Body of pancreas (tissue), 4 donors: ENCODE measurements at places on chromosomes 11 and 22.
A peak's percentile ranks its signal among the peaks of the same experiment; 100 is the strongest.

DNA sequence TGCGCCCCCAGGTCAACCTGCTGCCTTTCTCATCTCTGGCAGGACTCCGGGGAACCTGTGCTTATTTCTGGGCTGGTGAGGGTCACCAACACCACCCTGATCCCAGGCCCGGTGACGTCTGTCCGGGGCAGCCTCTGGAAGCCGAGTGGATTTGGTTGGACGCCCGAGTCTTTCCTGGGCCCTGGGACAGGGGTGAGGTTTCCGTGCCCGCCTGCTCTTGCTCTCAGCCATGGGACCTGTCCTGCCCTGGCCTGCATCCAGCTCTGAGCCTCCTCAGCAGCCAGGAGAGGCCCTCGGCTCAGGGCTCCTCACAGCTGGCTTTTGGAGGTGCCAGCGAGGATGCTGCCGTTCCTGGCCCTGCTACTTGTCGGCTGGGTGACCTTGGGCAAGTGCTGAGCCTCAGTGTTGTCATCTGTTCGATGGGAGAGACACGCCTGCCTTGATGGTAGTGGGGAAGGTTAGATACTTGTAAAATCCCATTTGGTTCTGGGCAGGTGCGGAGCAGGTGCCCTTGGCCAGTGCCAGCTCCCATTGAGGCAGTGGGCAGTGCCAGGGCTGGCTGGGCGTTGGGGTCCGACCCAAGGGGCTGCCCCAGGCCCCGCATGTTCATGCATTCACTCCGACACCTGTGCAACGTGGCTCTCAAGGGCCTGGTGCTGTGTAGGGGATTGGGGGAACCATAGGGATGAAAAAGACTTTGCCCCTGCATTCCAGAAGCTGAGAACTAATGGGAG, 58.9 kb upstream of the THY1 start:
- DNase-seq = peak; percentile 35

GRCh38 chr11:9672288-9672916, 8.5 kb downstream of the SWAP70 start:
- no peak for DNase-seq

DNA sequence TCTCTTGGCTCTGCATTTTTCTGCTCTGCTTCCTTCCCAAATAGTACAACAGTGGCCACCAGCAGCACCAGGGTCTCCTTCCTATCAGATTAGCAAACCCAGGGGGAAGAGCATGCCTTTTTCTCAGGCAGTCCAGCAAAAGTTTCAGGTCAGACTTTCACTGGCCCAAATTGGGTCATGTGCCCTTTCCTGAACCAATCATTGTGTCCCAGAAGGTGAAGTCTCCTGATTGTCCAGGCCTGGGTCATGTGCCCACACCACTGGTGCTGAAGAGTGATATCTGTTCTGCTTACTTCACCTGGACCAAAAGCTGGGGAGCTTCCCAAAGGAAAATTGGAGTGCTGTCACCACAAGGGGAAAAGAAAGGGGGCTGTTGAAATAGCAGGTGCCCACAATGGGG, 64.1 kb upstream of the ALX4 start:
- DNase-seq = no peak

DNA sequence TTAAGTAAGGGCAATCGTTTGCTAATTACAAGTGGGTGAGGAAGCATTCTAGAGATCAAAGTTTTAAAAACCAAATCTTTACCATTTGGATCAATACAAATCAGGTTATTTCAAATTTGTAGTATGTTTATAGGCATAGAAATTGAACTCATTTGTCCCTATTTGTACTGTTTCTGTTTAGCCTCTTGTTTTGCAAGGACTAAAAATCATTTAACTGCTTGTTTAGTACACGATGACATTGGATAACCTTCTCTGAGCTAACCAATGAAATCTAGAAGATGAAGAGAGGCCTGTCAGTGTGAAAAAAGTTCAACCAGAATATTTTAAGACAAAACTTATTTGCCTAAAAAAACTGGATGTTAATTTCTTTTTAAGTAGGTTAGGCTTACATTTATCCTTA, 40.0 kb downstream of the ZC3H12C start:
- no peak for DNase-seq

GRCh38 chr11:27291302-27291889, 71.6 kb downstream of the CCDC34 start:
- DNase-seq = no peak

DNA sequence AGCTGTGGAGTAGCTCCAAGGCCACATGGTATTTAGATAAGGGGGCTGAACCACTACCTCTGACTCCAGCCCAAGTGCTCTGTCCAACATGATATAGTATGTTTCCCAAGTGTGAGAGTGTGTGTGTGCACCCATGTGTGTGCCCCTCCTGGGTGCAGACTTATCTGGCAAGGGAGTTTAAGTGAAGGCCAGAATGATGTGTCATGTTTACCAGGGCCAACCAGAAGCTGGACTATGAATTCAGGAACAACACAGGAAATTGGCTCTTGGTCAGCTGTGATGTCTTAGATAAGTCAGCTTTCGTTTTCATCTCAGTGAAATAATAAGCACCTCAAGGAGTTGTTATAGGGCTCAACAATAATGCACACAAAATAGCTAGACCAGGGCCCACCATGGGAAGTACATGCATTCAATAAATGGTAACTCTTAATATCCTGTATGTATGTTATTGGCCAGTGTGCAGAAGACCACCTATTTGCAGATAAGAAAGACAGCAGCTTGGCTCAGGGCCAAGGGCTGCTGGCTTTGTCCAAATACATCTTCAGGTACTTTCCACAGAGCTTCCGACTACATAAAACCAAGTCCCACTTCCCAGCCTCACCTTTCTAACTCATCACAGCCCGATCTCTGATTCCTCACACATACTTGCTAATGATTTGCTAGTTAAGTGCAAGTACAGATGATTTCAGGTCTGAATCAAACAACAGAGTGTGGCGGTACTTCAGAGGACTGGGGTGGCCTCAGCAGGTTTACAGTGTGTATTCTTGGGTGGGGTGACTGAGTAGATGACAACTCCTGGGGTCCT, 120.9 kb downstream of the ME3 start:
- peak; percentile 54 for DNase-seq

- no peak for DNase-seq
Measured at GRCh38 chr22:44211256-44211945, 30.7 kb downstream of the PARVG start.

DNA sequence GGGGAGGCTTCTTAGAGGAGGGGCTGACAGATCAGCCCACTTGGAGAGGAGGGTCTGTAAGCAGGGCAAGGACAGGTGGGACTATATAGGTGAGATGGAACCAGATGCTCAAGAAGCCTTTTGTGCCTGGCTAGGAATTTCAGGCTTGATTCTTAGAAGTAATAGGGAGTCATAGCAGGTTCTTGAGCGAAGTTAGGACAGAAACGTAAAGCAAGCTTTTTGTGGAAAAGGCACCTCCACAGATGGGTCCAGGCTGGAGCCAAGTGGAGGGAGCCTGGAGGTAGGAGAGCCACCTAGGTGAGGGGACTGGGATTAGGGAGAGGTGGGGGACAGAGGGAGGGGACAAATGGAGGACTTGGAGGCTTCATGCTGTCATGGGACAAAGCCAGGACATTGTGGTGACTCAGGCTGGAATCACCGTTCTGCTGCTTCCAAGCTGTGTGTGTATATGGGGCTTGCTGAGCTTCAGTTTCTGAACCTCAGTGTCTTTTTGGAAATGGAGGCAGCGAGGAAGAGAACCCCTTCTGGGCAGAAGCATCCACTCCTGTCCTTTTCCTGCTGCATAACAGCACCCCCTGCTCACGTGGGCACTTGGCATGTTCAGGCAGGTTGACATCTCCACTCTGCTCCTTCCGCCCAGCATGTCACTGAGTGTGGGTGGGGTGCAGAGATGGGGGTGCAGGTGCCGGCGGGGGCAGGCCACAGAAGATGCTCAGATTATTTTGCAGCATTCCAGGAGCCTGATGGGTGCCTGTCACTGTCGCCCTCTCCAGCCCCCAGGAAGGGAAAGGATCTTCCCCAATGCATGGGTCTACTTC, 58.0 kb downstream of the MCM5 start:
- DNase-seq = no peak

- peak; percentile 8 for DNase-seq
Measured at GRCh38 chr11:2801711-2802388, 83.7 kb downstream of the CDKN1C start.

GRCh38 chr11:132334769-132335280, 964.4 kb downstream of the NTM start:
- DNase-seq = no peak

DNA sequence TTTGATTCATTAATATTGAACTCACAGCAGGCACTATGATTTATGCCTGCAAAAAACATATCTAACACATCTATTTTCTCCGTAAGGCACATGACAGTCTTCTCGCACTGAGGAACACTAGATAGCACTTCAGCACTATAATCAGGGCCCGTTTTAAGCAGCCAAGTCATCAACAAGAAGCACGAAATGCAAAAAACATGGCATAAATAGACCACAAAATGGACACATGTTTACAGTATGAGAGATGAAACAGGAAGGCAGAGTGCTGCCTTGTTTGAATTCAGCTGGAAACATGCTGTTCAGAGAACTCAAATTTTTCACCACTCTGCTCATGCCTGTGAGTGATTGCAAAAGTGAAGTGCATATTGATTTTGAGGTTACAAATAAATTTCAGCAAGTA, 205.8 kb upstream of the PDGFD start:
- no peak for DNase-seq

DNA sequence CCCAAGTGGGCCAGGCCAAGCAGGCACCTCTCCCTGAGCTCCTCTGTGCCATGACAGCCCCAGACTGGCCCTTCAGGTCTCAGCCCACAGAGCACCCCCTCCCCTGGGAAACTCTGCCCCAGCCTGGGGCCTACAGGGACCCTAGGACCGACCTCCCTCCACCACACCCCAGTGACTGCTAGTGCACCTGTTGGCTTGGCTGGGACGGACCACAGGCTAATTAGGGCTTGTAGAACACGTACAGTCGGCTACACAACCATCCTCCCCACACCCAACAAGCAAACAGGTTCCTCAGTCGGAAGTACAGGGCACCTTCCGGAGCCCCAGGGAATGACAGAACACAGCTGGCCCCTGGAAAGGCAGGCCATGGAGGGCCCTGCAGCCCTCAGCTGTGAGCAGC, 4.3 kb downstream of the SBF1 start:
- no peak for DNase-seq

DNA sequence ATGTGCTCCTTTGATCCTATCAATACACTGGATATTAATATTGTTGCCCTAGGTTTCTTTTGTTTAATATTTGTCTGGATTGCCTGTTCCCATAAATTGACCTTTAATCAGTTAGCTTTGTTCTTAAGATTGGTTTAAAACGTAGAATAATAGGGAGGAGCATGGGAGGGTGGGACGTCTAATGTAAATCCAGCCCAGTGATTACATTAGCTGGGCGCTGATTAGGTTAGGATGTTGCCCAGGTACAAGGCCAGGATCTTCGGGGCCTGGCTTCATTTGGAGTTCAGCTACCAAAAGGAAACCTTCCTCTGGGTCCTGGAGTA, at the start of gene SRSF8:
Gene SRSF8, plus strand, starts transcription at position 204 of the 323 bp plus-strand sequence. CDS start 308 bp downstream, outside the sequence.
- no peak for DNase-seq

- DNase-seq = peak; percentile 66
Measured at GRCh38 chr11:13114566-13115379, 105.7 kb downstream of the RASSF10 start.

GRCh38 chr22:41976070-41976901, 7.0 kb downstream of the SEPTIN3 start:
- peak; percentile 26 for DNase-seq

- DNase-seq = no peak
Measured at GRCh38 chr11:102393272-102393730, 46.3 kb downstream of the BIRC2 start.

- peak; percentile 82 for DNase-seq
Measured at GRCh38 chr11:6251990-6252473, 7.6 kb upstream of the CCKBR start.

DNA sequence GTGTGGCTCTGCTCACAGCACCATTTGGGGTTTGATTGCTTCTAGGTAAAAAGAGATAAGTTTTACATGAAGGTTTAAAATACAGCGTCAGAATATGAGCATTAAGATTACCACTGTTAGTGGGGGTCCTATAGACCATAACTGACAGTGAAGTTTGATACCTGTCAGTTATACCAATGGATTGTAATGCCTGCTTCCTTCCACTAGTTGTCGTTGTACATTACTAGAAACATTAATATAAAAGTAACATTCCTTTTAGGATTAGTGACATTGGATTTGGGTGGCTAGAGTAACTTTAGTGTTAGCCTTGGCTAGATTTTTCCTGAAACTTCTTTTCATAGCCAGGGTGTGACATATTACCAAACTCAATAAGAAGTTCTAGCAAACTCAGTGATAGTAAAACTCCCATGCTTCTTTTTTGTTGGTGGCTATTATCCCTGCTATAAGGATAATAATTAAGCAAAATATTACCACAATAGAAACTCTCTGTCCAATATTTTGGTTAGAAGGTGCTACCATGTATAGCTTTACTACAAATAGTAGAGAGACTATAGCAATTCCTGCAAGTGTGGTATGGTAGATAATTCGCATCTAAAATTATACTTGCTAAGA, 57.1 kb downstream of the FAM181B start:
- no peak for DNase-seq

GRCh38 chr11:113613619-113614018, 92.5 kb downstream of the TMPRSS5 start:
- no peak for DNase-seq

GRCh38 chr11:67113231-67113721, 5.8 kb upstream of the KDM2A start:
- no peak for DNase-seq

DNA sequence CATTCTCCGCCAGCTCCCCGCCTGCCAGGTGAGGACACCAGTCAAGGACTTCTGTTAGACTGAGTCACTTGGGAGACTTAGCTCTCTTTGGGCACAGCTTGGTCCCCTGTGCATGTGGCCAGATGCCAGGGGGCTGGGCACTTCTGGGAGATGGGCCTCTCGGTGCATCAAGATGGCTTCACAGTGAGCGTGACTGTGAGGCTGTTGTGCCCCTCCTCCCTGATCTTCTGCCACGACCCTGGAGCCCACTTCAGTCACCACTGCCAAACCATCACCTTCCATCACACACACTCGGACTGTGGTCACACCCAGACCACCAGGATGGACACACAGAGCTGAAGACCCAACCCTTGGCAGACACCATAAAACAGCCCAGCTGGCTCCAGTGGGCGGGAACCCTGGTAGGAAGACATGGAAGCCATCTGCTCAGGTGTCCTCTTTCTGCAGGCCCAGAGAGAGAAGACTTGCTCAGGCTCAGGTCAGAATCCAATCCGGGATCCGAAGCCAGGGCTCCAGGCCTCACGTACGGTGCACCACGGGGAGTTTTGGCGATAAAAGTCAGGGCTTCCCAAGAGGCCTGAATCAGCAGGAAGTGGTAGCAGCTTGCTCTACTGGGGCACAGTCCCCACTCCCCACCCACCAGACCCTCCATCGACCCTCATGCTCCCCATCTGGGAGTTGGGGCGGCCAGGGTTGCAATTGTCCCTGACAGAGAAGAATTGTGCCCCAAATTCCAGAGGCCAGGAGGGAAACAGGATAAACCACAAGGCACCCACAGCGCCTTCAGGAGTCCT, 29.8 kb upstream of the CD5 start:
- no peak for DNase-seq

- no peak for DNase-seq
Measured at GRCh38 chr11:78595436-78596130, 20.9 kb upstream of the NARS2 start.
